Stimulated activated CD8-positive, alpha-beta memory T cell treated with anti-CD3 and anti-CD28 coated beads, Interleukin-15, amount 100 ng/mL, for 24 hours (primary cell): ENCODE measurements at places on chromosomes 2 and 18.

DNA sequence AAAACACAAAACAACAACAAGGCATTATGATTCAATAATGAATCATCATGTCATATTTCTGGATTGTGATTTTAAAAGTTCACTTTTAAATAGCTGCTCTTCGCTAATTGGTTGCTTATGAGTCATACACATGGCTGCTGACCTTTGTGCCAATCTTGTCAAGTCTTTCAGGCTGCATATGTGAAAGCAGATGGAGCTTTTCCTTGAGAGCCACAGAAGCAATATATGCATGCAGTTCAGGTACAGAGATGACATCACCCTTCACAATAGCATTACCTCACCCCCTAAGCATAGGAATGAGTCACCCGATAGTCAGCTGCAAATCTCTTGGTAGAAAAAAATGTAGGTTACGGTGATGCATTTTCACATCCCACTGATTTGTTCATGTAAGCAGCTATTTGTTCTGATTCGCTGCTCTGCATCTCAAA is 27.2 kb downstream of the EIF2AK3 start:
- no peak for DNase-seq

DNA sequence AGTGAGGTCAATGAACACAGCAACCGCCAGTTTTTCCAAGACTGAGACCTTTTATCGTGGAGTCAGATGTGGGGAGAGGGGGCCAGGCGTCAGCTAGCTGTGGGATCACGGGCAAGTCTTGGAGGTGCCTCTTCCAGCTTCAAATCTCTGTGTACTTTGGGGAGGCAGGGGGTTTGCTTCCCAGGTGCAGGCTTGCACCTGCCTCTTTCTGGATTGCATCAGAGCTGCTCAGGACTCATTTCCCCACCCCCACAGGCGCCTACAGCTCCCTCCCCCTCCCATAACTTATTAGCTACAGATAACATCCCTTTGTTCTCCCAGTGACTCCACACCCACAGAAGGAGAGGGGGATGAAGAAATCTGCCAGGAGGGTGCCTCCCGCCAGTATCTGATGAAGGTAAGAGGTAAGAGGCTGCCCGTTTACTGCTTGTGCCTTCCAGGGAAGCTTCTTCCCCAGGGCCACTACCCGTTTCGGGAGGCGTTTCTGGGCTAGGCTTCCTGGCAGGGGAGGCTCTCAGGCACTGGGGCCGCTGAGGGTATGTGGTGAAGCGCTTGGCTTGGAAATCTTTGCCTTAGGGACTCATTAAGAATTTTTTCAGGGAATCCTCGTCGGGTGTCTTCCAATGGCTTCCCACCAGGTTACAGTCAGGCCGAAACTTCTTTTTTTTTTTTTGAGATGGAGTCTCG is 18.8 kb upstream of the MRPL33 start:
- DNase-seq = no peak

DNA sequence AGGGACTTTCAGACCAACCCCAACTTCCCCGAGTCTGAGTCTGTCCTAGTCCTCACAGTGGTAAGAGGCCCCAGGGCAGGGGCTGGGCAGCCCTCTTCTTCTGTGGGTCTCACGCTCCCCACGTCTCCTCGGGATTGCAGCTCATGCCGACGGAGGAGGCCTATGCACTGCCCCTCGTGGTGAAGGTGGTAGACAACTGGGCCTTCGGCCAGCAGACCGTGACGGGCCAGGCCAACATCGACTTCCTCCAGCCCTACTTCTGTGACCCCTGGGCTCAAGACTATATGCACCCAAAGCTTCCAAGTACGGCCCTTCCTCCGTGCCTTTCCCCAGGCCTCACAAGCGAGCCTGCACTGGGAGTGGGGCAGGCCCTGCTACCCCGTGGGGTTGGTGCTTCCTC is 44.3 kb downstream of the LMAN2L start:
- no peak for DNase-seq

DNA sequence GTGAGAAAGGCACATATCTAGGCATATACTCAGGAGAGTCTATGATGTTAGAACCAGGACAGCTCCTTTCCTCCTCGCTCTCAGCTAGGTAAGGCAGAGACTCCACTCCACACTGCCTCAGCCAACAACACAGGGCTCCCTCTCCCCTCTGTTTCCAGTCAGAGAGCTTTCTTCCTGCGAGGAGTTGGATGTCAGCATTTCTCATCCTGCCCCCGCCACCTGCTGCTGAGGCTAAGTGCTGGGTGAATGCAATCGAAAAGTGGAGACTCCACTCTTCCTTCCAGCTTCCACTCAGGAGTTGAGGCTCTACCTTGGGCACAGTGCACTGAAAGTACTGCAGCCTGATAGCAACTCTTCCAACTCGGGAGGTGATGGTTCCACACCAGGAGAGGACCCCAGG is 177.2 kb upstream of the RAB6C start:
- no peak for DNase-seq

DNA sequence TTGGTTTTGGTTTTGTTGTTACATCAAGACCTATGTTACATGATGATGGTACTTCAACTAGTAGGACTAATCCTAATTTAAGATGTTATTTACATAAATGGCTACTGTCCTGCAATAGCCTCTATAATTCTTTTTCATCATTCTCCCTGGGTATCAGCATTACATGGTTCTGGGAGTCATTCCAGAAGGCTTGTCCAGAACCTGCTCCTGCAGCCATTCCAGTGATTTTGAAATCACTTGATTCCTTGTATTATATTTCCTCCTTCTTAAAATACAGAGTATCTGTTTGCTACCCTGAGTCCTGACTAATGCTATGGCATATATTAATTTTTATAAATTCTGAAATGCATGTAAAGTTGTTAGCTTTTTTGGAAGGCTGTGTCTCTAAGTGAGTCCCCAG is 400.5 kb upstream of the MEIS1 start:
- DNase-seq = no peak

DNA sequence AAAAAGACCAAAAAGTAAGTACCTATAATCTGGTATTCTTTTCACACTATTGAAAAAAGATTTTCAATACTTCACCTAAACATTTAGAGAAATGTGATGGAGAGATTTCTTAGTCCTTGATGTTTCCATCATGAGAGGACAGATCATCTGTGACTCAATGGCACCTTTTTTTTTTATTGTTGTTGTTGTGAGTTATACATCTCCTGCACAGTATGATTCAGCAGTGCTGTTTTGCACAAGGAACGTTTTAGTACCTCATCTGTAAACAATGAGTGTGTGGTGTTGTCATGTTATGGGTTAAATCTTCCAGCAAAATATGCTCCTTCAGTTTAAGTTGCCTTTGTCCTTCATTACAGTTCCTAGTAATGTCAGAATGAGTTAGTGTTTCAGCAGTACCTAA is 2.2 kb downstream of the KIAA1328 start:
- DNase-seq = no peak

GRCh38 chr18:21735452-21736015 is 5.1 kb upstream of the MIB1 start:
- no peak for DNase-seq

- no peak for DNase-seq
Measured at GRCh38 chr18:13180614-13181375, 37.8 kb upstream of the LDLRAD4 start.

DNA sequence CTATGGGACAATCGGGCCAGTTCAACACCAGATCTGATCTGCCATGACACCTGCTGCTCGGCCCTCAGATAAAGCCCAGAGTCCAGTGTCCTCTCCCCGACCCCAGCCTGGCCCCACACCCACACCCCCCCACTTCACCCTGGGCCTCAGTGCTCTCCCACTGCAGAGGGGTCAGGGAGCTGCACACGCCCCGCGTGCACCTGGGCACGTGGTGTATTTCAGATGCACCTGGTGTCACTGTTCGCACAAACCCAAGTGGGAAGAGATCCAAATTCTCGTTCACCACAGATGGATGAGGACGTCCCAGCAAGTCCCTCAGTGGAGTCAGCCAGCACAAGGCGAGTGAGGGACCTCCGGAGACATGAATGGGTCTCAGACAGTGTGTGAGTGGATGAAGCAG is 161.3 kb downstream of the RTP5 start:
- no peak for DNase-seq

- DNase-seq = no peak
Measured at GRCh38 chr18:10419420-10420103, 34.9 kb upstream of the APCDD1 start.

GRCh38 chr2:777546-777945 is 100.3 kb upstream of the TMEM18 start:
- DNase-seq = no peak

DNA sequence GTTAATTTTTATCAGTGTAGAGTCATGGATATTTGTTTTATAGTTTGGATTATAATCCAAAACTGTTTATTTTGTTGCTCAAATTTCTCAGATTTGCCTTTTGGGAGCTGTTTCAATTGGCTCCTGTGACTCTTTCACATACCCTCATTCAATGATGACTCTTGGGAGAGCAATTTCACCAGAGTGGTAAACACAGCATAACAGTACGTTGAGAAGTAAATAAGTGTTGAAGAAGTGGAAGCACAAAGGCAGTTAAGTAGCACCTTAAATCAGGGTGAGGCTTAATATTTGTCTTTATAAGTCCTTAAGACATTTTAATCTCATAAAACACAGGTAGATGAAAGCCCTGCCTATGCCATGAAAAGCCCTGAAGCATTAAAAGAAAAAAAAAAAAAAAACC is 17.1 kb upstream of the SLC39A10 start:
- no peak for DNase-seq

DNA sequence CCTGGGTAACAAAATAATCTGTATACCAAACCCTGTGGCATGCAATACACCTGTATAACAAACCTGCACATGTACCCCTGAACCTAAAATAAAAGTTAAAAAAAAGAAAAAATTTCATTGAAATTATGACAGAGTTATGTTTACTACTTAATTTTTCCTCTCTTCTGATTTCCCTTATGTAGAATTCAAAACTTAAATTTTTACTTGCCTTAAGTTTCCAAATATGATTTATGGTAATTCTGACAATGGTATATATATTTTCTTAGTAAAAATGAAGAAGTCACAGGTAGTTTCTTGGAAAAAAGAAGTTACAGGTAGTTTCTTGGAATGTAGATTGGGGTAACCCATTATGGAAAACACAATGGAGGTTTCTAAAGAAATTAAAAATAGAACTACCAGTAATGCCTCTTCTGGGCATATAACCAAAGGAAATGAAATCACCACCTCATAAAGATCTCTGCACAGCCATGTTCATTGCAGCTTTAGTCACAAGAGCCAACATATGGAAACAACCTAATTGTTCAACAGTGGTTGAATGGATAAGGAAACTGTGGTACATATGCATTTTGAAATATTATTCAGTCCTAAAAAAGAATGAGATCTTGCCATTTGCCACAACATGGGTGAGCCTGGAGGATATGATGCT is 164.9 kb downstream of the BABAM2 start:
- DNase-seq = no peak

DNA sequence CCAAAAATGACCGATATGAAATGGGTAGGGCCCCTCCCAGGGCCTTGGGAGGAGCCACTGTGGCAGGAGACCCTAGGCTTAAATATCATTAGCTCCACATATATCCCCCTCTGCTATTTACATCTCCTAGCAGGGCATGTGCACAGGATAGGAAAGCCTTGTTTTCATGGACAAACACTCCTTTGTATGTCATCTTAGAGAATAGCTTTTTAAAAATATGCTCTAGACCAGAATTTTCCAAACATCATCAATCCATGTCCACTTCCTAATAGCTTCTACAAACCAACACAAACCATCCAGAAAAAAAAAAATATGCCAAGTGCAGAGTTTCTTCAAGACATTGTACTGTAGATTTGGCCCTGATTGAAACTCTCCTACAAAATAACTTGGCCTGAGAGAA is 10.8 kb downstream of the DAPL1 start:
- no peak for DNase-seq

- DNase-seq = no peak
Measured at GRCh38 chr2:115036818-115037217, 594.4 kb downstream of the DPP10 start.

DNA sequence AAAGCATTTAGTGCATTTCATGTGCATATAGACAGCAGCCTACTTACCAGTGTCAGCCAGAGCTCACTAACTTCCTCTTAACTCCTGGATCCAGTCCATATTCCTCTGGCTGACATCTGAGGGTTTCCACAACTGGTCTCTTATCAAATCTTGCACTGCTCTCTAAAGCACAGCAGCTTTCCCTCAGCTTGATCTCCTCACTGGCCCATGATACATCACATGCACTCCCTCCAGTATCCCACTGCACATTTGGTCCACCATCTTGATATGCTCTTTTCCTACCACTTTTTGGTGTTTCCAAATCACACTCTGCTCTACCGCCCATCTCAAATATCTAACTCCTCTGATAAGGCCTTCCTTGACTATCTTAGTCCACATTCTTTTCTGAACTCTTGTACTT is 105.0 kb upstream of the ZFP36L2 start:
- DNase-seq = no peak

GRCh38 chr2:109613081-109613921 is 465 bp downstream of the SEPTIN10 start:
- DNase-seq = no peak

- no peak for DNase-seq
Measured at GRCh38 chr2:42116195-42117181, 52.7 kb upstream of the EML4 start.

DNA sequence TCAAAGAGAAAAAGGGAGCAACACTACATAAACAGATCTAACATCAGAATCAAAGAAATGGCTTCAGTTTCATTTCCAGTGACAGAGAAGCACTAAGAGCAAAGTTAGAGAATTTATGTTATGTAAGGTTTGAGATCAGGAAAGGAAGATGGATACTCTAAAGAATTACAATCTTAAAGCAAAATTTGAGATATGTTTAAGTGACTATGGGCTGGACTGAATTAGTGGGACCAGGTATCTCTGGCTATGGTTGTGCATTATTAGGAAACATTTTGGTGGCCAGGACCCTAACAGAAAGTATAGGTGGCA is 208.2 kb downstream of the CCDC178 start:
- DNase-seq = no peak

DNA sequence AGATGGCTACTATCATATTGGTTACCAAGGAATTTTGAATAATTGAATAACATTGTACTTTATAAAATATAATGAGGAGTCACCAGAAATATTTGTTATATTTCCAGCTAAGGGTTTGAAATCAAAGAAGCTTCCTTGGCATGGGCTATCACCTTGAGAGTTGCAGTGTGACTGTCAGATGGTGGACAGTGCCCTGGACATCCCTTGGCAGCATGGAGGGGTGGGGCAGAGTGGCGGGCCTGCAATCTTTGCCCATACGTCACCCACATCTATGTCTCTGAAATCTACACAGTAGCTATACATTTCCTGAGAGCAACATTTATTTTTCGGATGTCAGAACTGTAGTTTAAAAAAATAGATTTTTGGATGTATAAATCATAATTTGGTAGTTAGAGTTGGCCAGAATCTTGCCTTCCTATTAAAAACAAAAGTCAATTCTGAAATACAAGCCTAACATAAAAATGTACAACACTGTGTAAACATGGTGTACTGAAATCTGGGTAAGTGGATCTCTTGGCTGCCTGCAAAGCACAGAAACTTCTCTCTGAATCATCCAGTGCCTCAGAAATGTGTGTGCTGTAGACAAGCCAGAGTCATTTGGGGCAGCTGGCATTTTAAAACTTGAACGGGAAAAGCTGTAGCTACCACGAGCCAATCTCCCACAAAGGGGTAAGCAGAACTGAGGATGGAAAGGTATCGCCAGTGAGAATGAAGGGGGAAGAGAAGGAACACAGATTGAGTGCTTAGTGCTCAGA is 124.2 kb upstream of the ARHGAP28 start:
- no peak for DNase-seq

GRCh38 chr2:3692375-3692774 is 11.0 kb upstream of the DCDC2C start:
- DNase-seq = no peak

GRCh38 chr18:27750014-27750413 is 426.9 kb downstream of the CDH2 start:
- DNase-seq = no peak
